ENCODE measurements at places on chromosomes 7 and 10.

GRCh38 chr7:55590517-55591281 lies 18.4 kb upstream of the VOPP1 start:
- no peak overlapping the region for H3K27ac ChIP-seq
- no peak overlapping the region for H3K4me3 ChIP-seq
- H3K27me3 ChIP-seq: no peaks in the 10 kb centered on the region

DNA sequence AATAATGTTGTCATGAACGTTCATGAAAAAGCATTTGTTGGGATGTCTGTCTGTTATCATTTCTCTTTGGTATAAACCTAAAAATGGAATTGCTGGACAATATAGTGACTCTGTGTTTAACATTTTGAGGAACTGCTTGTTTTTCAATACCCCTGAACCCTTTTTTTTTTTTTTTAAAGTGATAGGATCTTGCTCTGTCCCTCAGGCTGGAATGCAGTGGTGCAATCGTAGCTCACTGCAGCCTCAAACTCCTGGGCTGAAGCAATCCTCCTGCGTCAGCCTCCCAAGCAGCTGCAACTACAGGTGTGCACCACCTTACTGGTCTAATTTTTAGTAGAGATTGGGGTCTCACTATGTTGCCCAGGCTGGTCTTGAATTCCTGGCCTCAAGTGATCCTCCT lies 15.1 kb upstream of the LMTK2 start:
- H3K4me3 ChIP-seq: no peak overlapping the region
- H3K27me3 ChIP-seq: no peaks in the 10 kb centered on the region
- no peak for DNase-seq

GRCh38 chr7:140592964-140593671 lies 47.5 kb downstream of the DENND2A start:
- no peak overlapping the region for H3K27ac ChIP-seq
- H3K4me1 ChIP-seq: no peaks in the 10 kb centered on the region
- no peak for DNase-seq
- no peaks in the 10 kb centered on the region for H3K27me3 ChIP-seq
- no peaks in the 10 kb centered on the region for H3K36me3 ChIP-seq

DNA sequence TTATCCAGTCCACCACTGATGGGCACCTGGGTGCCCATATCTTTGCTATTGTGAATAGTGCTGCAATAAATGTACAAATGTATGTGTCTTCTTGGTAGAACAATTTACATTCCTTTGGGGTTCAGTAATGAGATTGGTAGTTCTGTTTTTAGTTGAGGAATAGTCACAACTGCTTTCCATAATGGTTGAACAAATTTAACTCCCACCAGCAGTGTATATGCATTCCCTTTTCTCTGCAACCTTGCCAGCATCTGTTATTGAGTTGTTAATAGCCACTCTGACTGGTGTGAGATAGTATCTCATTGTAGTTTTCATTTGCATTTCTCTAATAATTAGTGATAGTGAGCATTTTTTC lies 27.8 kb downstream of the COA1 start:
- no peak for DNase-seq
- no peaks in the 10 kb centered on the region for H3K4me1 ChIP-seq
- no peak overlapping the region for H3K4me3 ChIP-seq
- H3K36me3 ChIP-seq: peaks cover 3% of the 10 kb centered on the region
- H3K27ac ChIP-seq: no peak overlapping the region

GRCh38 chr7:108236681-108237415 lies 106.7 kb upstream of the LAMB4 start:
- H3K27ac ChIP-seq: peak overlapping the region; percentile 8
- H3K27me3 ChIP-seq: no peaks in the 10 kb centered on the region
- no peaks in the 10 kb centered on the region for H3K36me3 ChIP-seq
- H3K4me1 ChIP-seq: peaks cover 60% of the 10 kb centered on the region
- no peak overlapping the region for H3K4me3 ChIP-seq
- peak; percentile 24 for DNase-seq

DNA sequence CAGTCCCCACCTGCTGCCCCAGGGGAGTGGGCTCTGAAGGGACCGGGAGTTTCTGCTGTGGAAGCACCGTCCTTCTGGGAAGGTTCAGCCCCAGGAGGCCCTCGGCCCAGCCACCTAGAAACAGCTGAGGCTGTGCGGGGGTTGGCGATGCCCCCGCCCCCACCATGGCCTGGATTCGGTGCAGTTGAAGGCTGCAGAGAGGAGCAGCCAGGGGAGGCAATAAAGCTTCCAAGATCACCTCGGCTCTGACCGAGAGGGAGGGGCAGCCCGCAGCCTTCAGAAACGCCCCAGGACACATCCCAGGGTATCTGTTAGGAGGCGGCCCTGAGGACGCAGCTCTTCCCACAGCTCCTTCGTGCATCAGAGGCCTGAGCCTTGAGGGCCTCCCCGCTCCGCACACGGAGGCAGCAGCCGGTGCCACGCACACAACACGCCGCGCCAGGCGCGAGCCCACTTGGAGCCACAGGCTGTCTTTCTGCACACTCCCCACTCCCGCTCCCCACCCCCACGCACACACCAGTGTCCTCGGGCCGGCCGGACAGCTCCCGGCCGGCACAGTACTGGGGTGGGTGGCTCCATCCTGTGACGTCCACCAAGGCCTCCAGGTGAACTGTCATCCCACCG lies 1.6 kb downstream of the KNDC1 start:
- peaks cover 19% of the 10 kb centered on the region for H3K4me1 ChIP-seq
- no peaks in the 10 kb centered on the region for H3K36me3 ChIP-seq
- no peak overlapping the region for H3K27ac ChIP-seq
- peaks cover 16% of the 10 kb centered on the region for H3K27me3 ChIP-seq
- peak; percentile 23 for DNase-seq
- peak overlapping the region; percentile 95 for H3K4me3 ChIP-seq

DNA sequence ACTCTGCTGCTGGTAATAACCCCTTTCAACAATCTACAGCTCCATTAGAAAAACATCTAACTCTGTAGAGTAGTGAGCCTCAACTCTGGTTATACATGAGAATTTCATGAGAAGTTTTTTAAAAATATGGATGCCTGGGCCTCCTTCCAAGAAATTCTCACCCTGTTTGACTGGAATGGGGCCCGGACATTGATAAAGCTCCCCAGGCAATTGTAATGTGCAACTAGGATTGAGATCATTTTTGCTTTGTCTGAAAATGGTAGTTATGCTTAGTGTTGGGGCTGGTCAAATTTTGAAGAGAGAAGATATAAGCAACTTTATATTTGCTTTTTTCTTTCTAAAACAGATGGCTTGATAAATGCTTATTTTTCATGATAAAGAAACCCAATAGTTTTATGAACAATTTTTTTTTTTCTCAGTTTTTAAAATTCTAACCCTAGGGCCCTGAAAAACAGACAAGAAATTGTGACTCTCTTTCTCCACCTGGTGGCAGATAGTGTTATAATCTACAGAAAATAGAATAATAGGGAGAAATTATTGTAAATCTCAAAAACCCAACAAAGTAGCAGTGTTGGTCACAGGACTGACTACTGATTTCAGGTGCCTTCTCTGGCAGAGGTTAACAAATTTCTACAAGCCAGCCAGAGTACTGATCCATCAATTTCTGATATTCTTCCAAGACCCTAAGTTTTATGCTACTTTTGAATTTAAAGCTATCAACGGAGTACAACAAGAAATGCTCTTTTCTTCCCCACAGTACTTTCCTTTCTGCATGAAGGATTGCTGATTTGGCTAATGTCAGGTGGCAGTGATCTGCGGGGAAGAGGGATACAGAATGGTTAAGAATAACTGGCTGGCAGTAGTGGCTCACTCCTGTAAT lies 174.8 kb downstream of the DKK1 start:
- H3K27ac ChIP-seq: no peak overlapping the region
- no peaks in the 10 kb centered on the region for H3K36me3 ChIP-seq
- no peak overlapping the region for H3K4me3 ChIP-seq
- DNase-seq: peak; percentile 41
- H3K27me3 ChIP-seq: no peaks in the 10 kb centered on the region
- peaks cover 4% of the 10 kb centered on the region for H3K4me1 ChIP-seq

DNA sequence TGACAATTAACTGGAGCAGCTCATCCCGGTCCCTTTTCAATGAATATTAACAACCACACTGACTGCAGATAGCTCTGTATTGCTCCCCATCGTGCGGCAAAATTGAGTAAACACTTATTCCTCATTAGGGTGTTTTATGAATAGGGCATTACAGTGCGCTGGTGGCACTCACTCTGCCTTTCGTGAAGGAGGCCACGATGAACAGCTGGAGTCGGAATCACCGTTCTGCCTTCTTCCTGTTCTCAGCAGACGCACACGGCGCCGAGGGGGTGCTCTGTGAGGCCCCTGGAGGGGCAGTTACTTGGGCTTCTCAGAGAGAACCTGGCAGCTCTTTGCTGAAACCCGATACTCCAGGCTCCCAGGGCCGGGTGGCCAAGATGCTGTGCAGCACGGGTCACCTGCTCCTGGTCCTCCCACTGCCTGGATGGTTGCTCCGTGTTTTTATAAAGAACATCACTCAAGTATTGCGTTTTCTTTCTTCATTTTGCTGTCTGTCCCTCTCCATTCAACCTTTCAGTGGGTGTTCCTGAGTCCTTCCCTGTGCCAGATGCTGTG lies 241.9 kb downstream of the GLRX3 start:
- DNase-seq: no peak
- H3K4me1 ChIP-seq: peaks cover 6% of the 10 kb centered on the region
- H3K36me3 ChIP-seq: no peaks in the 10 kb centered on the region
- H3K27ac ChIP-seq: no peak overlapping the region
